ENCODE measurements at places on chromosomes 3 and 15. TPM values are rescaled to one million over a fixed set of nuclear protein-coding genes. Genes with fewer than 3 reads are reported as not detected.

Gene KLHL25
- 15.9 TPM for total RNA-seq

DNA sequence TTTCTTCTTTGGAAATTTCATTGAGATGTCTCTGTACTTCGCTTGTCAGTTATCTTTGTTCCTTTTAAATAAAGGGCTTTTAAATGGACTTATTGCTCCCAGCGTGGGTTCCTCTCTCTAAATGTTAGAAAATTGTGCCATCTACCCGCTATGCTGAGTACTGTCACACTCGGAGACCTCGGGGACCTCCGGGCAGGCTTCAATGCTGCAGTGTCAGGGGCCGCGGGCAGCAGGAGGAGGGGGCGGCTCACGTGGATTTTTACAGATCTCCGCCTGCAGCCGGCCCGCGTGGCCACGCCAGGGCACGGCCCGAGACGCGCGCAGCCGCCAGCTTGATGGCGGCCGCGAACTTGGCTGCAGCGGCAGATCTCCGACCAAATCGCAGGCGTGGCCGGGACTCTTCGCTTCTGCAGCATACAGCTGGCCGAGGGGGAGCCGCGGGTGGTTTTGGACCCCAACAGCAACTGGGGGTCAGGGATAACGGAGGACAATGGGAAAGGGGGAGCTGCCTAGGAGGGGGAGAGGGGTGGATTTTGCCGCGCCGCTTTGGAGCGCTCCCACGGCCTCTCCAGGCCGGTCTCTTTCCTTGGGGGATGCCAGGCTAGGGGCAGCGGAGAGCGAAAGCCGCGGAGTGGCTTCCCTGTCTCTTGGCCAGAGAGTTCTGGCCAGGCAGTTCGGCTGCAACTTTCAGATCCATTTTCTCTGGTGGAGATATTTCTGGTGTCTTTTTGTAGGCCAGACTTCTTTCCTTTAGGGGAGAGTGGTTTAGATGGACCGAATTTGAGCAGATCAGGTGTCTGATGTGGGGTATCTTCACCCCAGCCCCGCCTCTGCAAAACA lies 15.3 kb downstream of the NR2F2 start:
- DNase-seq, result no peak

Gene RARRES1
- total RNA-seq, result not detected

DNA sequence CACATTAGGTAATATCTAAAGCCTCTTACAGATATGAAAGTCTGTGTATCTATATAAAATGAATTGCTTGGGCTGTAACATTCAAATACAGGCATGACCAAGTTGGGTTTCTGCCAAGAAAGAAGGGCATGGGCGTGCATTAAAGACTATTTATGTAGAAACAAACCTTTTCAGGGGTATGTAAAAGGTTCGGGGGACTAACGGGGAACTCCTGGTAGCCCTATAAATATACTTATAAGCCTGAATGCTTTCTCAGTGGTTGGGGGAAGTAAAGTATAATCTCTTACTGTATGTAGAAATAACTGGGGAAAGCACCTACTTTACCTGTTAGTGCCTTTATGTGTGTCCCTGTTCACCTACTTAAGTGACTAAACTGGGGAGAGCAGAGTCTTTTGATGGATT lies 154.5 kb upstream of the TBL1XR1 start:
- DNase-seq, result no peak

Gene CRABP1
- not detected for total RNA-seq

GRCh38 chr3:96814651-96815567 lies 515 bp downstream of the EPHA6 start:
- DNase-seq, result no peak

GRCh38 chr15:88998980-88999713 lies 86.0 kb upstream of the MFGE8 start:
- DNase-seq, result no peak

Gene CRTC3
- total RNA-seq, result 119 TPM

DNA sequence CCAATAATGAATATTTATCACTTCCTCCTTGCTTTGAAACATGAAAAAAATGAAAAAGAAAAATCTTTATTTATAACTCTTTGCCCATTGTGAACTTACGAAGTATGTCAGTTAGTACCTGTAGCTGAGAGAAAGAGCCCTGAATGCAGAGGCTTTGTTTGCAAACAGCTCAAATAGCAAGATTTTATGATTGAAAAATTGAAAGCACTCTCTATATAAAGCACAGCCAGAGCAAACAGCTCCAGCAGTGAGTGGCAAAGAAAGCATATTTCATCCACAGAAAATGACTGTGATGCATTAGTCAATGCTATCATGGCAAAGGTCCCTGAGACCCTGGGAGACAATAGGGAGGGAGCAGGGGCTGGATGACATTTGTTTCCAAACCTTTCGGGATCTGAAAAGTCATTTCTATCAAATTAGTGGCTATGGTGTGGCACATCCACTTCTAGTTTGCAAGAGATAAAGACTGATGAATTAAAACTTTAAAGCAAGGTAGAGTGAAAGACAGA lies 576.1 kb downstream of the OTOL1 start:
- no peak for DNase-seq

- no peak for DNase-seq
These were observed 33.2 kb upstream of the TMC3 start for GRCh38 chr15:81407176-81407575.

Gene PYGO1
- total RNA-seq, result 0.10 TPM

Gene NTRK3
- total RNA-seq, result not detected

- no peak for DNase-seq
These were observed 16.0 kb upstream of the NPAP1 start for GRCh38 chr15:24659622-24660021.

DNA sequence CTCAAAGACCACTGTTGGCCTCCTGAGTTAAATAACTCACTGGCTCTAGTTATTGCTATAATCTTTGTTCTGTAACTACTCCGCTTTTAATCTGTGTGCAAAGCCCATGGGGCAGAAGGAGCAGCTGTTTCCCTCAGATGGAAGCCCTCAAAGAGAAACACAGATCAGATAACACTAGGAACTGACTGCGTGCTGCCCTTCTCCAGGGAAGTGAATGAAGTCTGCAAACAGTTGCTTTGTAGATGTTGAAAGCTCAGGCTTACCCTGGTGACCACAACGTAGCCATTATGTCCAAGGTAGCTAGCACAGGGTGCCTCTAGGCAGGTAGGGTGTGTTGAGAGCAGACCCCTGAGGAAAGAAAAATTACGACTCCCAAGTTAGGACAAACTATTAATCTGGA lies 152.3 kb upstream of the STAC start:
- DNase-seq, result no peak

GRCh38 chr3:36524560-36524959 lies 144.3 kb downstream of the STAC start:
- DNase-seq, result no peak

- no peak for DNase-seq
These were observed 310.2 kb upstream of the TLE3 start for GRCh38 chr15:70407955-70408354.

- no peak for DNase-seq
These were observed 191.6 kb upstream of the MEIS2 start for GRCh38 chr15:37291920-37292319.

GRCh38 chr15:39125226-39125625 lies 455.7 kb upstream of the THBS1 start:
- no peak for DNase-seq

Gene PDE8A
- total RNA-seq, result 21.5 TPM

- no peak for DNase-seq
These were observed 8.5 kb downstream of the EOMES start for GRCh38 chr3:27713435-27714145.

- DNase-seq, result no peak
These were observed 183.5 kb upstream of the NSMCE3 start for GRCh38 chr15:29452881-29453731.

DNA sequence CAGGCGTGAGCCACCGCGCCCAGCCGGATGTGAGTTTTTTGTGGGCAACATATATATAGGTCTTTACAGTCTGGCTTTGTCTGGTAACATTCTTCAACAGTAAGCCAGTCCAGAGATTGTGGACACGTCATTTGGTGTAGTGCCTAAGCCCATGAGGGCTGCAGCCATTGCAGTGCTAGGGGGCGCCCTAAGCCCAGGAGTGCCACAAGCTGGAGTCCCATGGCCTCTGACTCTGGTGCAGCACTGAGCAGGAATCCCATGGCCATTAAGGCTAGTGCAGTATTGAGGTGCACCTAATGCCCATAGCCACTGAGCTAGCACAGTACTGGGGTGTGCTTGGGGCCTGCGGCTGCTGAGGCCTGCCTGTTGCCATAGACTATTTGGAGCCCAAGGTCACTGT lies 136.4 kb upstream of the NDN start:
- DNase-seq, result no peak

Gene SEMA5B
- total RNA-seq, result 0.32 TPM

- no peak for DNase-seq
These were observed 20.4 kb downstream of the BTBD1 start for GRCh38 chr15:83046558-83047127.

DNA sequence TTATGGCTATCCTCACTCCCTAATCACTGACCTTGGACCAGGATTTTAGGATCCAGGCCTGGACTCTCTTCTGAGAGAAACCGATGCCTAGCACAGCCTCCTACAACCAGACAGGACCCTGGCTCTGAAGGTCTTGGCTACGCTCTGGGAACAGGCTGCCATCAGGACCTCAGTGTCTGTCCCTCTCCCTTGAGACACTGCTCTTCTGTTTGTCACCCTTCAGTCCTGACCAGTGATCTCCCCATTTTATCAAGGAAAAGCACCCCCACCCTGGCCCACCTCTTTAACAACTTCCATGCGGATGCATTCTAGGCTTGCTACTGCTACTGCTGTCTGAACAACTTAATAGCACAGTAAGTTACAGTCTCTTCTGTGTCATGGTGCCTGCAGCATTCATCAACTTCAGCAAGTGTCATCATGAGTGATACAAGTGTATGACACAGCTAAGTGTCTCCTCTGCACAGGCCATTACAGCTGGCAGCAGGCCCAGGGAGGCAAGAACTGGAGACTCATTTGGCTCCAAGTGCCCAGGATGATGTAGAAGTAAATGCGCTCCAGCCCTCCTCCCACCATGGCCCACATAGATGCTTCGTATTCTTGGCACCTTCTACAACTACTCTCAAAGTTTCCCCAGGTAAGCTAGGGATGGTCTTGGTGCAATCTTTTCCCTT lies 302.4 kb downstream of the EPHB1 start:
- no peak for DNase-seq

DNA sequence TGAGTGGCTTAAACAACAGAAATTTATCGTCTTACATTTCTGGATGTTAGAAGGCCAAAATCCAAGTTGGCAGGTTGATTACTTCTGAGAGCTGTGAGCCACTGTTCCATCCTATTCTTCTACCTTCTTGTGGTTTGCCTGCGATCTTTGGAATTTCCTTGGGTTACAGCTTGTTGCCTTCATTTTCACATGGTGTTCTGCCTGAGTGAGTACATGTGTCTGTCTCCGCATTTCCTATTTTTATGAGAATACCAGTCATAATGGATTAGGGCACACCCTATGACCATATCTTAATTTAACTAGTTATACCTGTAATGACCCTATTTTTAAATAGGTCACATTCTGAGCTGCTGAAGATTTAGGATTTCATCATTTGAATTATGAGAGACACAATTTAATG lies 294.3 kb downstream of the CNTN4 start:
- DNase-seq, result no peak

GRCh38 chr15:55917881-55918296 lies 75.5 kb downstream of the NEDD4 start:
- DNase-seq, result peak; percentile 12

Gene NR1D2
- total RNA-seq, result 96.7 TPM

- DNase-seq, result no peak
These were observed 700.6 kb upstream of the CFAP20DC start for GRCh38 chr3:59750391-59750790.

GRCh38 chr15:38080651-38081275 lies 146.3 kb downstream of the TMCO5A start:
- no peak for DNase-seq

GRCh38 chr15:68618908-68619698 lies 40.3 kb downstream of the CORO2B start:
- no peak for DNase-seq

DNA sequence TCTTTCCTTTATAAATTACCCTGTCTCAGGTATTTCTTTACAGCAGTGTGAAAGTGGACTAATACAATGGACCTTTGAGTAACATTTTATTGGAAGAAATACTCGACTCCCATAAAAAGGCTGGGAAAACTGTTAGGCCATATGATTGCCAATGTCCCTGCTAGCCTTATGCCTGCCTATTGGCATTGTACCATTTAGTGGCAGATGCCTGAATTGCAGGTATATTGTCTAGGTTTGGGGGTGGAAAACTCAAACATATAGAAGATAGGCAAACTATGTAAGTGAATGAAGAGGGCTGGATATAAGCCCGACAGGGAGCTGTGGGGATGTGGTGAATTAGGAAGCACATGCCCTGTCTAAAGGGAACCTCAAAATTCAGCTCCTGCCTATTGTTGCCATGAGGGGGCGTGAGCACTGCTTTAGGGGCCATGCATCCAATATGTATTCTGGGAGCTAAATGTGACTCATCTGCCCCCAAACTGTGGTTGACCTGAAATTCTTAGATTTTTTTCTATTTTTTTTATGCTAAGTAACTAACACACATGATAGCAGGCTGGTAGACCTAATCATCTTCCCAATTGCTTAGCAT lies 65.2 kb upstream of the TRA2B start:
- no peak for DNase-seq

Gene CCR9
- 2.9 TPM for total RNA-seq

Gene TTLL13
- total RNA-seq, result 0.47 TPM

Gene GADL1
- not detected for total RNA-seq

- no peak for DNase-seq
These were observed 297.4 kb downstream of the PLCL2 start for GRCh38 chr3:17182166-17182565.

GRCh38 chr3:33076952-33077351 lies 20.0 kb downstream of the GLB1 start:
- no peak for DNase-seq

GRCh38 chr3:53109190-53109589 lies 21.0 kb downstream of the RFT1 start:
- DNase-seq, result no peak

DNA sequence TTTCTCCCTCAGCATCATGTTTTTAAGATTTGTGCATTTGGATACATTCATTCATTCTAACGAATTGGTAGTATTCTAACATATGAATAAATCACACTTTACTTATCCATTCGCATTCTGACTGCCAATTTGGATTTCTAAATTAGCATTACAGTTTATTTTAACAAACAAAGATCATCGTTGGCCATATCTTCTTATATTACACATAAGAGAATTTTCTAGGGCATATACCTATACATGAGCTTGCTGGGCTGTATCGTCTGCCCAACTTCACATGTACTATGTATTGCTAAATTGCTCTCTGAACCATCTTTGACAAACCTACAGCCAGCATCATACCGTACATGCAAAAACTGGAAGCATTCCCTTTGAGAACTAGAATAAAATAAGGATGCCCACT lies 265.8 kb upstream of the PPP2R3A start:
- DNase-seq, result no peak

Gene NRG4
- total RNA-seq, result 0.06 TPM

DNA sequence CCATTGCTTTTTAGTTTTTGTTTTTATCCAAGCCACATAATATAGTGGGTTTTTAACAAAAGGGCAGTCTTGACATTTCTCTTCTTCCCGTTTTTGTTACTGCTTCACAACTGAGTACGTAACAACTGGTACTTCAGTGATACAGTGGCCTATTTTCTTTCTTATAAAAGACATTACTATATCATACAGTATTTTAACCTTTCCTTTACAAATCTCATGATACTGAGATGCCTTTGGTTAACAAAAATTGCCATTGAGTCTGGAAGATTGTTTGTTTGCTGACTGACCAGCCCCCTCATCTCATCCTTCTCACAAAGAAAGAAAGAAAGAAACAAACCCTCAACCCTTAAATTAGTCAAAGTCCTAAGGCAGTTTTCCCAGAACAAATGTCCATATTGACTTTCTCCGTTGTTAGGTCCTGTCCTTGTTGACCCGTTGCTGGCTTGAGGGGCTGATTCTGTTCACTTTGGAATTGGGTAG lies 77.0 kb upstream of the SAMMSON start:
- no peak for DNase-seq
